ENCODE measurements at places on chromosomes 5 and 9.

- DNase-seq, result no peak
These were observed 31.2 kb downstream of the FGF18 start for GRCh38 chr5:171450423-171451331.

- no peak for DNase-seq
These were observed 24.1 kb downstream of the SAR1B start for GRCh38 chr5:134608555-134608954.

GRCh38 chr9:33129886-33130881 lies 37.0 kb downstream of the B4GALT1 start:
- no peak for DNase-seq

- DNase-seq, result no peak
These were observed 355.6 kb upstream of the DAB2 start for GRCh38 chr5:39780347-39780746.

- DNase-seq, result no peak
These were observed 39.2 kb downstream of the GRAMD2B start for GRCh38 chr5:126462239-126463014.
